Kidney (tissue), 22 donors: ENCODE measurements at places on chromosomes 2 and 18.

- no peaks in the 10 kb centered on the region for H3K27me3 ChIP-seq
- DNase-seq = peak; percentile 94
- H3K27ac ChIP-seq = peak overlapping the region; percentile 53
- no peaks in the 10 kb centered on the region for H3K36me3 ChIP-seq
- no peak overlapping the region for H3K4me3 ChIP-seq
- no peaks in the 10 kb centered on the region for H3K4me1 ChIP-seq
These were observed 90.7 kb upstream of the CTDP1 start for GRCh38 chr18:79588636-79589481.

DNA sequence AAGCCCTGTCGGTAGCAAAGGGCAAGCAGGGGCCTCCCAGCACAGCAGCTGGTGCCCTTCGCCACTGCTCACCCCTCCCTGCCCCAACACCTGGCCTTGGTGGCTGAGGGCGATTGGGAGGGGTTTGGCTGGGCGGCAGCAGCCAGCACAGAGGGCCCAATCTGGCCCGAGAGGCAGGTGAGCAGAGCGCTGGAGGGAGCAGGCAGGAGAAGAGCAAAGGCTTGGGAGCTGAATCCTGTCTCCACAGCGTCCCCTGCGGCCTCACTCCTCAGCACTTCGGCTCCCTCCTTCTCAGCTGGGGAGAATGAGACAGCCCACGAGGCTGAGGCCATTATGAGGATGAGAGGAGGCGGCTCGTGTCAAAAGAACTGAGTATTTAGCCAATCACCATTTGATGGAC lies 74.9 kb upstream of the TAF1B start:
- no peaks in the 10 kb centered on the region for H3K36me3 ChIP-seq
- no peaks in the 10 kb centered on the region for H3K27me3 ChIP-seq
- no peak overlapping the region for H3K27ac ChIP-seq
- DNase-seq = no peak
- no peak overlapping the region for H3K4me3 ChIP-seq

DNA sequence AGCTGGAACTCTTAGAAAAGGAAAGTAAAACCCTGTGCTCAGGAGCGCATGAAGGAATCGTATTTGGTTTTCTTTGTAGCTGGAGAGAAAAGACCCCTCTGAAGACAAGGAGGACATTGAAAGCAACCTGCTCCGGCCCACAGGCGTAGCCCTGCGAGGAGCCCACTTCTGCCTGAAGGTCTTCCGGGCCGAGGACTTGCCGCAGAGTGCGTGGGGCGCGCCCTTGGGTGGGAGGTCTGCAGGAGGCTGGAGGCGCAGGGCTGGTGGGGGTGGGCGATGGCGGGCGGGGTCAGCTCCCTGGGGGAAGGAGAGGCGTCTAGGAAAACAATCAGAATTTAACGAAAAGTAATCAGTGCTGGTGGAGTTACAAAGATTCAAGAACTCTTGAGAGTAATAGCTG lies 72.8 kb downstream of the DYSF start:
- no peaks in the 10 kb centered on the region for H3K27me3 ChIP-seq
- no peaks in the 10 kb centered on the region for H3K4me1 ChIP-seq
- H3K27ac ChIP-seq = no peak overlapping the region

GRCh38 chr2:140589273-140589672 lies 1541.5 kb downstream of the LRP1B start:
- H3K27me3 ChIP-seq = no peaks in the 10 kb centered on the region
- H3K36me3 ChIP-seq = no peaks in the 10 kb centered on the region
- H3K4me3 ChIP-seq = no peak overlapping the region
- DNase-seq = no peak

DNA sequence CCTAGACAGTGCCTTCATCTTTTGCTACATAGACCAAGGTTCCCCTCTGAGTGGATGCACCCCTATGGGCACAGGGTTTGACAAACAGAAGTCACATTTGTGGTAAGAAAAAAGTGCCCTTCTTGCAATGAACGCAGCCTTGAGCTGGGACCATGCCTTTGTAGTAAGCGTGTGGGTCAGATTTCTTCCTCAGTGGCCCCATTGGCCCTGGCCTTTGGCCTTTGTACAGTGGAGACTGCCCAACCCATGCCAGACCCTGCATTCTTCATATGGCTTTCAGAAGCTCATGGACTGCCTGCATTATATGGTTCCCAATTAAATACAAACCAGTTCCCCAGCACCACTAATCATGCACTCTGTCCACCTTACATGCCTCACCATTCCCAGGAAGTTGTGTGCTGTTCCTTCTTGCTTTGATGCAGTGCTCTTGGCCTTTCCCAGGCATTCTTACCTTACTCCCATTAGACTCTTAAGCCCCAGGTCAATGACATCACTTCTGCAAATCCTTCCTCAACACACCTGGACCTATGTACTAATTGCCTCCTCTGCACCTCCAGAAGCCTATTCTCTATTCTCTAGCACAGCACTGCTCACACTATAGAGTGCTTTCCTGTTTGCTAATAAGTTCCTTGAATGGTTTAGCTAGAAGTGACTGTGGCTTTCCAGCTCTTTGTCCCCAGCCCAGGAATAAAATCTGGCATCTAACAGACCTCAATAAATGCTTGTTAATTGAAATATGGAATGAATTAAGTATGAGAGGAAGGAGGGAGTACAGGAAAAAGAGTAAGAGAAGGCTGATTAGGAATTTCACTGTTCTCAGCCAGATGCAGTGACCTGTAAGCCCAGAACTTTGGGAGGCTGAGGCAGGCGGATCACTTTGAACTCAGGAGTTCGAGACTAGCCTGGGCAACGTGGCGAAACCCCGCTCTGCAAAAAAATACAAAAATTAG lies 60.2 kb downstream of the TMEM247 start:
- no peaks in the 10 kb centered on the region for H3K36me3 ChIP-seq
- no peak for DNase-seq
- peaks cover 4% of the 10 kb centered on the region for H3K4me1 ChIP-seq
- H3K27ac ChIP-seq = no peak overlapping the region
- no peaks in the 10 kb centered on the region for H3K27me3 ChIP-seq

DNA sequence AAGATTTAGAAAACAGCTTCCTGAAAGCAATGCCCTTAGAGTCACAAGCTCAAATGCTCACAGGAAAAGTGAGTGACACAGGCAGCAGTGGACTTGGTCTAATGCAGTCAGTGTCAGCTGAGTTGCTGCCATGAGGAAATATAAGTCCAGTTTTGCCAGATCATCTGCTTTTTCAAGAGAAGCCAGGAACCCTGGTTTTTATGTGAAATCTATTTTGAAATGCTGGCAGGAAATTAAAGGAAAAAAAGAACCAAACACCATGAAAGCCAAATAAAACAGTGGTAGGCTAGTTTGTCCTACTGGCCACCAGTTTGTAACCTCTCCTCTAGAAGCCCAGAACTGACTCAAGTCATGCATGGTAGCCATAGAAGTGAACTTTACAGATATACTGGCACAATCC lies 109.2 kb downstream of the THADA start:
- DNase-seq = no peak
- peak overlapping the region; percentile 28 for H3K27ac ChIP-seq
- H3K36me3 ChIP-seq = no peaks in the 10 kb centered on the region

DNA sequence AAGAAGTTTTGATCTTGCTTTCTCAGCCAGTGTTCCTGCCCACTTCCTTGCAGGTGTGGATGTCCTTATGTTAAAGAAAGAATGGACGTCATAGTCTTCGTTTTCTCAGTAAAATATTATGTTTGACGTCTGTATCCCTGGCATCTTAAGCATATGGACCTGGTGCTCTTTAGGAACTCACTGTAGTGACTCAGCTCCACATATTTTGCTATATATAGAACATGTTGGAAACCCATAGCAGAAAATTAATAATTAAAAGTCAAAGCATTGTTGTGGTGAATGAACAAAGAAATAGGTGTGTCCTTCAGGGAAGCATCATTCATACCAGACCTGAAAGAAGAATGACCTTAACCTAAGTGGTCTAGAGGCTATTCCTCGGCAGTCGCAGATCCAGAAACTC lies 196.1 kb downstream of the MCFD2 start:
- DNase-seq = no peak
- H3K27me3 ChIP-seq = no peaks in the 10 kb centered on the region
- H3K36me3 ChIP-seq = no peaks in the 10 kb centered on the region
- peaks cover 15% of the 10 kb centered on the region for H3K4me1 ChIP-seq

- peak; percentile 87 for DNase-seq
- H3K4me1 ChIP-seq = no peaks in the 10 kb centered on the region
- H3K36me3 ChIP-seq = no peaks in the 10 kb centered on the region
- H3K4me3 ChIP-seq = peak overlapping the region; percentile 71
These were observed 368.4 kb downstream of the MTX2 start for GRCh38 chr2:176637486-176638166.

DNA sequence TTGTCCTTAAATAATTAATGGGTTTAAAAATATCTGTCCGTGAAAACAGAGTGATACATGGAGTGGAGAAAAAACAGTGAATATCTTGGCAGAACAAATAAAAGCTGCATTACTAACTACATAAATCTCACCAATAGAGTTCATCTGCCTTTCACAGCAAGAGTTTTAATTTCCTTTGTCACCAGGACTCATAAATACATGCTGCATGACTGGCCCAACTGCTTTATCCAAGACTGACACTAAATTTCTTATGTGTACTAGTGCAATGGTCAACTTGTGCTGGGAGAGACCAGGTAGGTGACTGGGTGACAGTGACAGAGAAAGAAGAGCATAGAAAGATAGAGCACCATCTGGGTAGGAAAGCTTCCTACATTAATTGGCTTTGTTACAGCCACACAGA lies 402.8 kb downstream of the RAD51AP2 start:
- H3K4me1 ChIP-seq = no peaks in the 10 kb centered on the region
- H3K4me3 ChIP-seq = no peak overlapping the region
- no peak overlapping the region for H3K27ac ChIP-seq
- no peak for DNase-seq
- H3K27me3 ChIP-seq = no peaks in the 10 kb centered on the region
- H3K36me3 ChIP-seq = no peaks in the 10 kb centered on the region

DNA sequence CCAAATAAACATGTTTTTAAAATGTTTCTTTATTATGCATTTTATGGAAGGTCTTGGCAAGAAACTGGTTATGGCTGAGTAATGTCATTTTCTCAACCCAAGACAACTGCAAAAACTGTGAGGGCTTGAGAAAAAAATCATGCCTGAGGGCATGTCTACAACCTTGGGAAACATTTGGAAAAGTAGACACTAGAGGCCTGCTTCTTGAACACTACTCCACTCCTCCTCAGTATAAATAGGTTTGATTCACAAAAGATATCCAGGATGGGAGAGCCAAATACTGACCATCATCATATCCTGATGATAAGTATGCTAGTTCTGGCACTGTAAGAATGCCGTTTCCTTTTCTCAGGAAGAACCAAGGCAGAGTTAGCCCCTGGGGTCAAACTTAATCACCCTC lies 71.1 kb downstream of the OSR1 start:
- DNase-seq = no peak
- no peaks in the 10 kb centered on the region for H3K36me3 ChIP-seq
- no peaks in the 10 kb centered on the region for H3K27me3 ChIP-seq
- no peak overlapping the region for H3K27ac ChIP-seq

- no peak overlapping the region for H3K4me3 ChIP-seq
- peak; percentile 39 for DNase-seq
- H3K36me3 ChIP-seq = no peaks in the 10 kb centered on the region
- no peak overlapping the region for H3K27ac ChIP-seq
- no peaks in the 10 kb centered on the region for H3K27me3 ChIP-seq
These were observed 208.8 kb downstream of the CCDC178 start for GRCh38 chr18:33231474-33232317.

- H3K4me3 ChIP-seq = no peak overlapping the region
- no peak for DNase-seq
- no peak overlapping the region for H3K27ac ChIP-seq
- H3K36me3 ChIP-seq = no peaks in the 10 kb centered on the region
These were observed 12.3 kb downstream of the KCTD1 start for GRCh38 chr18:26536032-26536431.

GRCh38 chr18:79728931-79729586 lies 49.5 kb downstream of the CTDP1 start:
- no peak overlapping the region for H3K27ac ChIP-seq
- peaks cover 57% of the 10 kb centered on the region for H3K36me3 ChIP-seq
- DNase-seq = no peak
- H3K4me3 ChIP-seq = no peak overlapping the region
- no peaks in the 10 kb centered on the region for H3K27me3 ChIP-seq

GRCh38 chr2:10242451-10242850 lies 60.3 kb upstream of the HPCAL1 start:
- H3K4me3 ChIP-seq = no peak overlapping the region
- no peaks in the 10 kb centered on the region for H3K4me1 ChIP-seq
- no peaks in the 10 kb centered on the region for H3K36me3 ChIP-seq
- no peaks in the 10 kb centered on the region for H3K27me3 ChIP-seq
- peak; percentile 29 for DNase-seq
- no peak overlapping the region for H3K27ac ChIP-seq

DNA sequence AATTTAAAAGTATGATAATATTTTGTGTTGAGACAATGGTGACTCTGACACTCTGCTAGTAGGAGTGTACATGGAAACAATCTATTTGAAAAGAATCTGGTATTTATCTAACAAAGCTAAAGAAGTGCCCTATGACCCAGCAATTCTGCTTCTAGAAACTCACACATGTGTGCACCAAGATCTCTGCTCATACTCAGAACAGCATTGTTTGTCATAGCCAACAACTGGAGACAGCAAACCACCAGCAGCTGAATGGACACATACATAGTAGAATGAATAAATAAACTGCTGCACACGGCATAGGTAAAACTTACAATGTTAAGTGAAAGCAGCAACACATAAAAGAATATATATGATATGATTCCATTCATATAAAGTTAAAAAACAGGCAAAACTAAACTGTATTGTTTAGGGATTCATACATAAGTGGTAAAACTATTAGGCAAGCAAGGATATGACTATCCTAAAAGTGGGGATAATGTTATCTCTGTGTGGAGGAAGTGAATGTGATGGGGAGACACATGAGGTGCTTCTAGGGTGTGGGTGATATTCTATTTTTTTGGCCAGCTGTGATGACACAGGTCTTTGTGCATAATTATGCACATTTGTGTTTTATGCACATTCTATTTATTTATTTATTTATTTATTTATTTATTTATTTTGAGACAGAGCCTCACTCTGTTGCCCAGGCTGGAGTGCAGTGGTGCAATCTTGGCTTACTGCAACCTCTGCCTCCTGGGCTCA lies 71.1 kb downstream of the RFTN2 start:
- H3K36me3 ChIP-seq = no peaks in the 10 kb centered on the region
- no peaks in the 10 kb centered on the region for H3K27me3 ChIP-seq
- H3K27ac ChIP-seq = no peak overlapping the region
- H3K4me1 ChIP-seq = no peaks in the 10 kb centered on the region

GRCh38 chr18:66995270-66995669 lies 391.4 kb upstream of the CDH19 start:
- no peaks in the 10 kb centered on the region for H3K36me3 ChIP-seq
- H3K4me1 ChIP-seq = no peaks in the 10 kb centered on the region
- H3K27ac ChIP-seq = no peak overlapping the region
- no peak for DNase-seq
- H3K4me3 ChIP-seq = no peak overlapping the region

- DNase-seq = peak; percentile 43
- H3K4me3 ChIP-seq = no peak overlapping the region
- no peak overlapping the region for H3K27ac ChIP-seq
These were observed 644.2 kb upstream of the SETBP1 start for GRCh38 chr18:44036501-44036900.
